ENCODE measurements at places on chromosomes 12 and 14.

DNA sequence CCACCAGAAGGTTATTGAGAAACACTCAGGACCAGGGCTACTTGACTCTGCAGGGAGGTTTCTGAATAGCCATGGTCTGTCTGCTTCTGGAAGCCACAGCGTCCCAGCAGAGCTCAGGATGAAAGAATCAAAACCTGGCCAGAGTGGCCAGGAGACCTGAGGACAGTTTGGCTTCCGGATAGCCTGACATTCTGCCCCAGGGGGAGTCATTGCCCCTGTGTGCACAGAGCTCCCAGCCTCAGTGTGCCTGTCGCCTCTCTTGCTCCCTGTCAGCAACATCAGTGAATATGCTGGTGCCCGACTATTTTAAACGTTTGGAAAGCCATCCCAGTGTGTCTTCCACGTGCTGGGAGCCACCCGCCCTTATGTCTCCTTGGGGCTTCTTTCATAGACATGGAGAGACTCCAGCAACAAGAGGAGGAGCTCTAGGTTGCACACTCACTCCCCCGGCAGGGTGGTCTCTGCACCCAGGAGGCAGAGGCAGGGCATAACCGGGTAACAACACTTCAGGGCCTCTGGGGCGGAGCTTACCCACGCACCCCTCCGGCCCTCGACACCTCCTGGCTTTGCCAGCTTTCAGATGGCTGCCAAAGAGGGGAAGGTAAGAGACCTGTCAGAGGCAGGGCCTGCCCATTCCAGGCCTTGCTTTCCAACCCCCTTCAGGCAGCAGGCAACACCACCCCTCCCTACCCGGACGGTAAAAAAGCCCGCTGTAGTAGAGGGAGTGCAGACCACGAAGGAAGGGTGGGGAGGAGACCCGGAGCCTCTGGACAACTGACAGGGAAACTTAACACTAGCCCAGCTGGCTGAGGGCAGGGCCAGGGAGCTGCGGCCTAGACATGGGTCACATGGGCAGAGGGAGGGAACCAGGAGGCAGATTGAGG, 19.0 kb upstream of the SLC6A12 start:
- no peak for DNase-seq

GRCh38 chr12:27922531-27923139, 49.9 kb downstream of the PTHLH start:
- DNase-seq: no peak

DNA sequence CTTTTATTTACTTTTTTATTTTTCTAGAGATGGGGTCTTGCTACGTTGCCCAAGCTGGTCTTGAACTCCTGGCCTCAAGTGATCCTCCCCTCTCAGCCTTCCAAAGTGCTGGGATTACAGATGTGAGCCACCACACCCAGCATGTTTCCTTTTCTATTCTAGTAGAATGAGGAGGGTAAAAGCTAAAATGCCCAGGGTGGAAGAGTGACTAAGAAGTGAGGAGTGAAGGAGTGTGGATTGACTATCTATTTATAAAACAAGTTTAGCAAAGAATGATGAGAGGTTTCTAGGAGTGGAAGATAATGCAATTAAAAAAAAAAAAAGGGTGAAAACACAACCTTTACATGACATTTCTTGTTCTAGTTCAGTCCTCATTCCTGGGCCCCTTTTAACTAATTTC, 29.8 kb upstream of the PKP2 start:
- DNase-seq: no peak

DNA sequence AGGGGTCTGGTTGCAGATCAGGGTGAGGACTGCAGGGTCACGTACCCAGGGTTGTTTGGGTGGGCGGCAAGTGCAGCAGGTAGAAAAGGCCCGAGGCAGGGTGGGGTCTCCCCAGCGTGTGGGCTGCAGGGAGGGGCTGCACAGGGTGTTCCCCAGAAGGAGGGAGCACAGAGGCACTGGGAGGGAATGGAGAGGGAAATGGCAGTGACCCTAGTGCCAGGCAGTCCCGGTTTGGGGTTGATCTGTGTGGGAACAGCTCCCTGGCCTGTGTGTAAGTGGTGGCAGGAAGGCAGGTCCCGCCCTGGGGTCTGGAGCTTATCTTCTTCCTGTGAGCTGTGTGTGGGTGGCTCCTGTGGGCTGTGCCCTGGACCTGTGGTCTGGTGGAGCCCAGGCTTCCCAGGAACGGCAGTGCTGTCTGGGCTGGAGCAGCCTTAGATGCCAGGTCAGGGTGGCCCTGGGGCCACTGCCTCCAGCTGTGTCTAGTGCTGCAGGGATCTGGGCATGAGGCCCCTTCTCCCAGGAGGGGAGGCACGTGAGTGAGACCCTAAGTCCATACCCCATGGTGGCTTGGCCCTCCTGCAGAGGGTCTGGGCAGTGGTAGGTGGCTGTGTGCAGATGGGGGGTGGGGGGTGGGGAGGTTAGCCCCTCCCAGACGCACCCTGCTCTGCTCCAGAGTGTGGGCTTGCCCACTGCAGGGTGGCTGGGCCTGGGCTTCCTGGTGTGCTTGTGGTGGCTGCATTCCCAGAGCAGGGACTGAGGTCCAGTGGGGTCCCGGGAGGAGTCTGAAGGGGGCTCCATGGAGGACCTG, 363.5 kb downstream of the TMEM121 start:
- DNase-seq: no peak

DNA sequence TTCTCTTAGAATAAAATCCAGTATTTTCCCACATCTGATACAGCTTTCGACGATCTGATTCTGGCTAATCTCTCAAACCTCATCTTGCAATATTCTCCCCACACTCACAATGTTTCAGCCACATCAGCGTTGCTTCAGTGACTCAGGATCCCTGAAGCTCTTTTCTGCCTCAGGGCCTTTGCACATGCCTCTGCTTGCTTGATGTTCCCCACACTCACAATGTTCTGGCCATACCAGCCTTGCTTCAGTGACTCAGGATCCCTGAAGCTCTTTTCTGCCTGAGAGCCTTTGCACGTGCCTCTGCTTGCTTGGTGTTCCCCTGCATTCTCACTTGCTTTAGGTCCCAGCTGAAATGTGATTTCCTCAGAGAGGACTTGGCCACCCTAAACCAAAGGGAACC, 2.6 kb downstream of the C12orf42 start:
- DNase-seq: no peak

GRCh38 chr12:10810068-10810467, at the start of gene TAS2R9:
TAS2R9 (minus strand) TSS chr12:10810168; CDS start chr12:10810075, 93 bp downstream.
- no peak for DNase-seq

DNA sequence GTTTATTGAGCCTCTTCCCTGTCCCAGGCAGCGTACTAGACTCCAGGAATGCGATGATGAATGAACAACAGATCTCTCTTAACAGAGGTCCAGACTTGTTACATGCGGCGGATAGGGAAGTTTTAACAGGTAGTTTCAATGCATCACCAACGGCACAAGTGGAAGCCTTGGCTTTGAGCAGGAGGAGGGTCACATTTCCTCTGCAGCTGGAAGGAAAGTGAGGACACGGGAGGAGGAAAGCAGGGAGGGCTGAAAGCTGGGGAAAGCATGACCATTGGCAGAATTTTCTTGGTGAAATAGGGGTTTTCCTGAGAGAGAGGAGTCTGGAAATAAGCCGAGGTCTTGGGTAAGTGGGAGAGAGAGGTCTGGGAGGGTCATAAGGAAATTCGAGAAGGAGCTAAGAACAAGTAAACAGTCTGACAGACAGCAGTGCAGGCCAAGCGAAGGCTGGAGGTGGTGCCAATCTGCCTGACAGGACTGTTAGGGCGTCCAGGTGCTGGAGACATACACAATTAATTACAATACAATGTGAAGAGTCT, 15.4 kb downstream of the BHLHE41 start:
- DNase-seq: no peak

DNA sequence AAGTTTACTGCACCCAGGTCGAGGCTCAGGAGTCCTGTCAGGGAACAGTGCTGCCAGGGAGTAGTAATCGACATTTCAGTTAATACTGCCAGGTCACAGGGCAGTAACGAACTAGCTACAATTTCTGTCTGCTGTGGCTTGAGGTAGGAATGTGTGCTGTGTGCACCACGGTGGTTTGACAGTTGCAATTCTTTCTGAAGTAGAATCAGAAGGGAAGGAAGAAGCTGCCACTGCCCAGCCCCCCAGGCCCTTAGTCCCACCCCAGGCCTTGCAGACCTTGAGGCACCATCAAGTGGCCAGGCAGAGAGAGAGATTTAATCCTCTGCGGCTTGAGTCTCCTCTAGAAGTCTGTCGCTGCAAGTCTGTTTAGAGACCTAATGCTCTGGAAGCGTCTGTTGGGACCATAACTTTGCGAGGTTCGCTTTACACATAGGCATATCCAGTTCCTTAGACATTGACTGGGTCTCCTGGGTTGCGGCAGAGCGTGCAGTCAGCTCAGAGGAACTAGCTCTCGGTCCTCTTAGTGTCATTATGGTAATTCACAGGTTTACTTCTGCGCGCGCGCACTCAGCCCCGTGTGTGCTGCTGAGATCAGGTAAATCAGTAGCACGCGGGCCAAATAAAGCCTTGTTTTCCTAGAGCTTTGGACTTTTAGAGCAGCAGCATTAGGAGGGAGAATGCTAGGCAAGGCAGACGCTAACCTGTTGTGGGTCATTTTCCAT, 9.8 kb downstream of the NKX2-1 start:
- peak; percentile 37 for DNase-seq

GRCh38 chr12:96120359-96121100, 73.6 kb upstream of the ELK3 start:
- DNase-seq: peak; percentile 42

DNA sequence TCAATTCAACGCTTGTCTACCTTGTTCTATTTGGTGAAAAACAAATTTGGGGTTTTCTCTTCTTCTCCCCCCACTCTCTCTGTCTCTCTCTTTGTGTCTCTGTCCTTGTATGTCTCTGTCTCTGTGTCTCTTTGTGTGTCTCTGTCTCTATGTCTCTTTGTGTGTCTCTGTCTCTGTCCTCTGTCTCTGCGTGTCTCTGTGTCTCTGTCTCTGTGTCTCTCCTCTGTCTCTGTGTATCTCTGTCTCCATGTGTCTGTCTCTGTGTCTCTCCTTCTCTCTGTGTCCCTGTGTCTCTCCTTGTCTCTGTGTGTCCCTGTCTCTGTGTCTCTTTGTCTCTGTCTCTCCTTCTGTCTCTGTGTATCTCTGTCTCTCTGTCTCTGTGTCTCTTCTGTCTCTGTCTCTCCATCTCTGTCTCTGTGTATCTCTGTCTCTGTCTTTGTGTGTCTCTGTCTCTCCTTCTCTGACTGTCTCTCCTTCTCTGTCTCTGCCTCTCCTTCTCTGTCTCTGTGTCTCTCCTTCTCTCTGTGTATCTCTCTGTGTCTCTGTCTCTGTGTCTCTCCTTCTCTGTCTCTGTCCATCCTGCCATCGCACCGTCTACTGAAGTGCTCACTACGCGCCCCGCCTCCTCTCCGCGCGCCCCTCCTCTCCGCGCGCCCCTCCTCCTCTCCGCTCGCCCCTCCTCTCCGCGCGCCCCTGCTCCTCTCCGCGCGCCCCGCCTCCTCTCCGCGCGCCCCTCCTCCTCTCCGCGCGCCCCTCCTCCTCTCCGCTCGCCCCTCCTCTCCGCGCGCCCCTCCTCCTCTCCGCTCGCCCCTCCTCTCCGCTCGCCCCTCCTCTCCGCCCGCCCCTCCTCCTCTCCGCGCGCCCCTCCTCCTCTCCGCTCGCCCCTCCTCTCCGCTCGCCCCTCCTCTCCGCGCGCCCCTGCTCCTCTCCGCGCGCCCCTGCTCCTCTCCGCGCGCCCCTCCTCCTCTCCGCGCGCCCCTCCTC, 12.8 kb downstream of the LRCOL1 start:
- peak; percentile 64 for DNase-seq

DNA sequence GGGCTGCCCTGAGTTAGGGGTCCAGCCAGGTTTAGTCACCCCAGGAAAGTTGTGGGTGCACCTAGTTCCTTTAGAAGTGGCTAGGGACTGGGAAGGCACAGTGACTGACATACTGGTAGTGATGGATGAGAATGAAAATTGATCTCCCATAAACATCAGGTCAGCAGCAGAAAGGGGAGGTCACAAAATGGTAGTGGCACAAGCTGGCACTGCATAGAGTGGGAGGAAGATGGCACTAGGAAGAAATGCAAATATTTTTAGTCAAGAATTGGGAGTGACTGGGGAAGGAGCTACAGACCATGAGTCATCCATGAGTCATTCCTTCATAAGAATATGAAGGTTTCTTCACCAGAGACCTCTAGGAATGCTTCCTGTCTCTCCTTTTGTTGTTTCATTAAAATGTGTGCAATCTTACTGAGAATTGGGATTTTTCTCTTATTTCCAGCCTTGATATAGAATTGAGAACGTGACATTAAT, 198.3 kb upstream of the AMIGO2 start:
- peak; percentile 91 for DNase-seq

GRCh38 chr12:101697930-101698799, 725 bp downstream of the CHPT1 start:
- DNase-seq: peak; percentile 28

DNA sequence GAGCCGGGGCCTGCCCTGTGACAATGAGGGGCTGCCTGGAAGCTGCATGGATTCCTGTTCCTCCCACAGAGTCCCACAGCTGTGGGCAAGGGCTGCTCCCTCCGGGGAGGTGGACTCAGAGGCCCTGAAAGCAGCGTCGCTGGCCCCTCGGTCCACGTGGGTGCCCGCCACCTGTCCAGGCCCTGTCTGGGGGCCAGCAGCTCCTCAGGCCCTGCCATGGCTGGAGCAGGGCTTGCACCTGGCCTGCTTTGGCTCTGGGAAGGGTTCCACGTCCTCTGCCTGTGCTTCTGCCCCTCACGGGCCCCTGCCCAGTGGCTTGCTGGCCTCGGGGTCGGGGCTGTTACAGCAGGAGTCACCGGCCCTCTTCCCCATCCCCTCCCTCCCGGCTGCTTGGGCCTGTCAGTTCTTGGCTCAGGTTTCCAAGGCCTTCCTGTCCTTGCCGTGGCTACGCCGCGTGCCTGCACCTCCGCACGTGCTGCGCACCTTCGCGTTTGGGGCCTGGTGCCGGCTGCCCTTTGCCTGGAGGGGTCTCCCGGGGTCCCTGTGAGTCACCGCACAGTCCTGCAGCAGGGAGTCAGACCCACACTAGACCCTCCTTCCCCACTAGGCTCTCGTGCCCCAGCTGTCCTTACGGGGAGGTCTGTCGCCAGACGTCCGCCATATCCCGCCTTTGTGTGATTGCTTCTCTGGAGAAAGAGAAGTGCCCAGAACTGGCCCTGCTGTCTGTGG, 5.8 kb downstream of the FBRSL1 start:
- no peak for DNase-seq

DNA sequence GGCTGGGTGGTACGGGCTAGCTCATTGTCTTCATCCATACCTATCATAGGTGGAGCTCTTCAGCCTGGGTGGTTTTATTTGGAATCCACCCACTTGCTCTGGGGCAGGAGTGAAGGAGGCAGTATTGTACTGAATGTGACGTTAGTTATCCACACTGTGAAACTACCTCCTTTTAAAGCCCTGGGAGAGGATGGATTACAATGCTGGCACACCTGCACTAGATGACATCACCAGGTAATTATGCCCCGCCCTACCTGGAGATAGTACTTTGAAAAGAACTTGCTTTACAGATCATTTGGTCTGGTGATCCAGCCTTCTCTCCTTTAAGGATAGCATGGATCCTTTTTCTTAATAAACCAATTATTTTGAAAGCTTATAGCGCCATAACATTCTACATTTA, 78.0 kb downstream of the B4GALNT3 start:
- no peak for DNase-seq

DNA sequence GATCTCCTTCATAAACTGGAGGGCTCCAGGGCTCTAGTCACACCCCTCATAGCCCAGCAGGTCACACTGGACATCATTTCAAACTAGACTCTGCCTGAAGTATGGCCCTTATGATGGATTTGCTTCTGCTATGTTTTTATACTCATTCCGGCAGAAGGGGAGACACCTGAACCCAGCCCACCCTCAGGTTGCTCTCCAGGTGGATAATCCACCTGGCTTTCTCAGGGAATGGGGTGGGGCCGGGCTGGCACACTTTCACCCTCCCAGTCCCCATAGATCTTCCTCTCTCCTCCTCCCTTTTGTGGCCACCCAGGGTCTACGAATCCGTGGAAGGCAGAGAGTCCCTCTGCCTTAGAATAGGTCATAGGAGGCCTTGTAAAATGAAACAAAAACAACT, 9.8 kb upstream of the KRT73 start:
- DNase-seq: no peak

All from Daoy (cell line).